ENCODE measurements at places on chromosomes 2 and 18. TPM values are rescaled to one million over a fixed set of nuclear protein-coding genes. Genes with fewer than 3 reads are reported as not detected.

DNA sequence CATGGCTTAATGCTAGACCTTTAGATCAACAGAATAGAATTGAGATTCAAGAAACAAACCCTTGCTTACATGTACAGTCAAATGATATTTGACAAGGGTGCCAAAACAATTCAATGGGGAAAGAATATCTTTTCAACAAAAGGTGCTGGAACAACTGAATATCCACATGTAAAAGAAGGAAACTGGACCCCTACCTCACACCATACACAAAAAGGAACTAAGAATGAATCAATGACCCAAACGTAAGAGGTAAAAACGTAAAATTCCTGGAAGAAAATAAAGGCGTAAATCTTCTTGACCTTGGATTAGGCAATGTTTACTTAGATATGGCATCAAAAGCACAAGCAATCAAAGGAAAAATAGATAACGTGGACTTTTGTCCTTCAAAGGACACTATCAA, 43.1 kb downstream of the BAZ2B start:
- no peak for DNase-seq

DNA sequence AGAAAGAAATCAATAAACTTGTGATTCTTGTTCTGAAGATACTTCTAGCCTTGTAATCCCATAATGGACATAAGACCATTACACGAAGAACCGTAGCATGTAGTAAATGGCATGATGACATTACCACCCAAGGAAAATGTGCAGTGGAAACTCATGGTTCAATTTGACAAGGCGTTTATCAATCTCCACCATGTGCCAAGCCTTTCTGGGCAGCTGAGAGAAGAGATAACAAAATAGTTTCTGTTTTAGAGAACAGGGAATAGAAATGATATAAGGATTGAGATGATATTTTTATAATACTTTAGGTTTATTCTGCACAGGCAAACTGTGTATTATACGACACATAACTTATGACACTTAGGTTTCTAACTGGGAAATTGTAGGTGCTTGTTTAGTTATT, 19.2 kb downstream of the ABI2 start:
- no peak for DNase-seq

DNA sequence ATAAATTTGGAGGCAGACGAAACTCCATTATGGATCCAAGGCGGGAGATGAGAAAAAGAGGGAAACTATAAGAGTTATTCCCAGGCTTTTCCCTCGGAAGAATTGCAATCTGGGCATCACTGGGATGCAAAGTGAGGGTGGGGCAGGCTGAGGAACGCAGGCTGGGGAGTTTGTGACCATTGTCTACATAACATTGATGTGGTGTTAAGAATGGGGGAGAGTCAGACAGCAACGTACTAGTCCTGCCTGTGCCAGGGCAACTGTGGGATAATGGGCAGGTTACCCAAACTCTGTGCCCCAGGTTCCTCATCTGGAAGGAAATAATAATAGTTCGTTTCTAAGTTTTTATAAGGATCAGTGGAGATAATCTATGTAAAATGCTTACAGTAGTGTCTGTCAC, 84.4 kb upstream of the SIX2 start:
- no peak for DNase-seq

The SGO2 gene
- total RNA-seq, result 6.3 TPM

The EHBP1 gene
- 55.0 TPM for total RNA-seq

GRCh38 chr2:64591188-64591587, 62.5 kb downstream of the SERTAD2 start:
- DNase-seq, result no peak

The MC4R gene
- total RNA-seq, result 0.28 TPM

DNA sequence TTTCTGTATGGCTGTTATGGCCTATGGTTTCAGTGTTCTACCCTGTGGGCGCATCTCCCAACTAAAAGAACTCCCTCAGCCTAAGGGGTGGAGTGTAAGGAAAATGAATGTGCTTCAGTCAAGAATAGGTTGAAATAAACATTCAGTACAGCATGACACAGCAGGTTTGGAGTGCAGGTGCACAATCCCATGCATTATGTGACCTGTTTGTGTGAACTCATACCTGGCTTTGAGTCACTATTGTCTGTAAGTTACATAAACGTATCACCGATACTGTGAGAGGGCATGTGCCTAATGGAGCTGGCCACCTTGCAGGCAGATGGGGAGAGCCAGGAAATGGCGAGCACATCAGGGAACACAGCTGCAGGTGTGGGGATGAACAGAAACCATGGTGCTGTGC, 216.0 kb downstream of the DSEL start:
- no peak for DNase-seq

DNA sequence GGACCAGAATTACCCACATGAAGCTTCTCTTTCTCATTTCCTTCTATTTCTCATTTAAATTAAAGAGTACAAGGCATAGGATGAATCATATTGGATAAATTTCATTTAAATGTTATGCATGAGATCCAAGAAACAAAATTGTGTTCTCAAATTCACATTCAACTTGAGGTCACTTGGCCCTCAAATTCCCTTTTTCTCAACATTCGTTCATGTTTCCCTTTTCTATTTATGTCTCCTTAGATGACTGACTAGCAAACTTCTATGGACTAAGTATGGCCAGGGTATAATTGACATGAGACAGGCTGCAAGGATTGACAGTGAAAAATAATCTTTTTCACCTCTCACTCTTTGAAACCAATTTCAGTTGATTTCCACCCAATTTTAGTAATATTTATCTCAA, 4.0 kb upstream of the LDLRAD4 start:
- DNase-seq, result no peak

DNA sequence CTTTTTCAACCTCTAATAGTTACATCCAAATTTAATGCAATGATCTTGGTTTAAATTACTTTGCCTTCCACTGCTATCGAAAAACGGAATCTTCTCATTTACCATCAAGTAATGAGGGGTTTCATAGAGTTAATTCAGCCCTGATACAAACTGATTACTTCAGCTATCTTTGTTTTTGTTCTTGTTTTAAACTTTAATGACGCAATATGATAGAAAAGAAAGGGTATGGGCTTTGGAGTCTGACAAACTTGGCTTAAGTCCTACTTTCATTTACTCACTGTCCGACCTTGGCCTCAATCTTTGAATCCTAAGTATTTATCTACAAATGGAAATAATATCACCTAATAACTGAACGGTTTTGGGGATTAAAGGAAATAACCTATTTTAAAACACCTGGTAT, 16.1 kb downstream of the ADAM17 start:
- DNase-seq, result peak; percentile 58

DNA sequence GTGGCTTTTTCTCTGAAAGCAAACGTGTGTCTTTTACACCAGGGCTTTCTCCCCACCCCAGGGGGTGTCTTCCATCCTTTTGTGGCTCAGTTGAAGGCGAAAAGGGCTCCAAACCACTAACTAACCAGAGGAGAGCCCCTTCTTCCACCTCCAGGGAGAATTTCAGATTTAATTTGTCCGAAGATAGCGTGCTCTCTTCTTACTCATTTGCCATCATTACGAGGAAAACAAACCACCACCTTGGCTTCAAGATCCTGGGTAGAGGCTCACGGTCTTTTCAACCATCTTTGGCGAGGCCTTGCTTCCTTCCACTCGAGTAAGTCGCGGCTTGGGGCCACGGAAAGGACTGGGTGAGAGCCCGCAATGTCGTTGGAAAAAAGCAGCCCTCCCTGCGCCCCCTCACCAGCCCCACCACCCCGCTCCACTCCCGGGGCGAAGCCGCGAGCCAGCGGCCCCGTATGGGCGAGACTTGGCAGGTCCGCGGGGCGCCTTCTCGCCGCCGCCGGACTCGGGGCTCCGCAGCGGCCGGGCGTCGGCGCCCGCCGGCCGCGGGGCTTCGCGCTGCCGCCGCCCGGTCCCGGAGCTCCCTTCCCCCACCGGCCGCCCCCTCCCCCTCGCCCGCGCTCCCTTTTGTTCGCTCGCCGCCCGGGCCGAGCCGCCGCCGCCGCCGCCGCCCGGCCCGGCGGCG, 1.7 kb upstream of the ZNF532 start:
- DNase-seq, result peak; percentile 62

All from IMR-90 (cell line).